ENCODE measurements at places on chromosomes 13 and 19. TPM values are rescaled to one million over a fixed set of nuclear protein-coding genes. Genes with fewer than 3 reads are reported as not detected.

Gene ATP8B3
- 8.4 TPM for total RNA-seq

DNA sequence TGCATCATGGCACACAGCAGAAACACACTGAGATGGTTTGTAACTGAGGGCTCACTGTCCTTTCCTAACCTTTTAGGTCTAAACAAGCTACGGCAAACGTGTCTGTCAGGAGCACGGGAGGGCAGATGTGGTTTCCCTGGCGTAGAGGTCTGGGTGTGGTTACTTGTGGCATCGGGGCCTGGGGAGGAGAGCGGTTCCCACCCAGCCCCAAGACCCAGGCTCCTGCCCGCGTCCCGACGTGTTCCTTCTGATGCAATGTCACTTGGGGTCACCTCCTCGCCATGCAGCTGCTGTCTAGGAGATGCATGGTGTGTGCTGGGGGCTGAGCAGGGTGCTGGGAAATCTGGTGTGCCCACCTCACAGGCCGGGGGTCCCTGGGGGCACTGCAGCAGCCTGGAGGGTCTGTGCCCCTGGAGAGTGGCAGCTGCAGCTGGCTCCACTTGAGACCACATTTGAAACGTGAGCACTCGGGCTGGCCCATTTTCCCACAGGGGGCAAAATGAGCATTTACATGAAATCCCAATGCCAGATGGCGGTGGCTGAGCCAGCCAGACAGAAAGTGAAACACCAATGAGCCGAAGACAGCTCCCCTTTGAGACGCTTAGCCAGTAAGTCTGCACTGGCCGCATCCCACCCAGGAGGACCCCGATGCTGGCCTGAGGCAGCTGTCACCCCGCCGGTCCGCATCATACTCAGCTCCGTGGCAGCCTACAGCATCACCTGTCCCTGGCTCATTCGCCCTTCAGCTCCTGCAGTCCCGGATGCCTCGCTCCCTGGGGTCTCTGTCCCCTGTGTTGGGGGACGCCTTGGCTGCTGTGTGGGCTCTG lies 22.3 kb upstream of the MYDGF start:
- H3K4me3 ChIP-seq, result no peak overlapping the region
- no peak for DNase-seq
- H3K36me3 ChIP-seq, result peaks cover 28% of the 10 kb centered on the region
- H3K27ac ChIP-seq, result no peak overlapping the region
- no peaks in the 10 kb centered on the region for H3K4me1 ChIP-seq

DNA sequence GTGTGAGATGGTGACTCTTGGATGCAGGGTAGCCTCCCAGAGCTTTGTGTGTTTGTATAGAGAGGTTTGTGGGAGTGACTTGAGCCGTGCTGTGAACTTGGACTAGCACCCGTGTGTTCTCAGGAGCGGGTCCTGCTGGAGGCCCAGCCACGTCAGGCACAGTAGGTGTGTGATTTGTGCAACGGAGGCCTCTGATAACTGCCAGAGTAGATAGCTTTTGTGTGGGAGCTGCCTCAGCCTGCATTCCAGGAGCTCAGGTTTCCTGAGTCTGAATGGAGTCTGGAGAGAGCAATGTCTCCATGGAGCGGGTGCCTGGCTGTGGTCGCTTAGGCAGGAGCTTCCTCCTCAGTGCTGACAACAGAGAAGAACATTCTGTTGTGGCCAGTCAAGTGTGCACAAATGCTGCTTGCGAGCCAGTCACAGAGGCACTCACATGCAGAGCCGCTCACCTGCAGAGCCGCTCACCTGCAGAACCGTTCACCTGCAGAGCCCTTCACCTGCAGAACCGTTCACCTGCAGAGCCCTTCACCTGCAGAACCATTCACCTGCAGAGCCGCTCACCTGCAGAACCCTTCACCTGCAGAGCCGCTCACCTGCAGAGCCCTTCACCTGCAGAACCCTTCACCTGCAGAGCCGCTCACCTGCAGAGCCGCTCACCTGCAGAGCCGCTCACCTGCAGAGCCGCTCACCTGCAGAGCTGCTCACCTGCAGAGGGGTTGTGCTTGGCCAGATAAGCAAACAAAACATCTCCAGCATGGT lies 32.6 kb downstream of the TFDP1 start:
- peaks cover 7% of the 10 kb centered on the region for H3K36me3 ChIP-seq
- H3K27me3 ChIP-seq, result no peaks in the 10 kb centered on the region
- H3K4me3 ChIP-seq, result no peak overlapping the region

Gene SYNGR4
- total RNA-seq, result 0.25 TPM

DNA sequence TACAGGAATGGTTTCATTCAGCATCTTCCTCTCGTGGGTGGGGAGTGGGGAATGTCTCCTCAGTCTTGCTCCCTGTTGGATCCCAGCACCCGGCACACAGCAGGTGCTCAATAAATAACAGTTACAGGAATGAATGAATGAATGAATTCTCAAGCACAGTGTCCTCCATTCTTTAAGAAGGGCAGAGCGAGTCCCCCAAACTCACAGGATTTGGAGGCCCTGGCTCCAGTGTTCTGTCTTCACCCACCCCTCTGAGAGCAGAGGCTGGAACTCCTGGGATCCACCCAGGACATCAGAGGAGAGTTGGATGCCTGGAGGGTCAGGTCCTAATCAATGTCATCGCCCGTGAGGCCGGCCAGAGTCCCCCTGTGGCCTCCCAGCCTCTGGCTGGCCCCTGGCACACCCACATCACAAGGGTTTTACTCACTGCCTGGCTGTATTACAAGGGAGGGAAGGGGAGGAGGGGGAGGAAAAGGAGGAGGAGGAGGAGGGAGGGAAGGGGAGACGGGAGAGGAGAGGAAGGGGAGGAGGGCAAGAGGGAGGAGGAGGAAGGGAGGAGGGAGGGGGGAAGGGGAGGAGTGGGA lies 8.7 kb upstream of the CREB3L3 start:
- peaks cover 10% of the 10 kb centered on the region for H3K27me3 ChIP-seq
- no peak for DNase-seq
- no peaks in the 10 kb centered on the region for H3K36me3 ChIP-seq
- no peak overlapping the region for H3K27ac ChIP-seq
- peaks cover 8% of the 10 kb centered on the region for H3K4me1 ChIP-seq

DNA sequence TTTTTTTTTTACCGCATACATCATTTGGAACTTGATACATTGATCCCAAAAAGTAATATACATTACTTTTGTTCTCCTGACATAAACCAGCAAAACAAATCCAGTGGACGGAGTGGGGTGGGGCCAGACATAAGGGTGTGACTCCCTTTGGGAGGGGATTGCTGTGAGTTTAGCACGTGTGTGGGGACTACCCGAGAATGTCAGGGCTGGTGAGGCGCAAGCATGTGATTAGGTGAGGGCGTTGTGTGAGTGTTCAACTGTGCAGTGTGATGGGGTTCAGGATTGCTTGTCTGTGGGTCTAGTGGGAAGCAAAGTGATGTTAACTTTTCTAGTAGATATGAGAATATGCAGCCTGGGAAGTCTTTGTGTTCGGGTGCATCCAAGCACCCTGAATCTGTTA lies 468.0 kb downstream of the TSHZ3 start:
- H3K36me3 ChIP-seq, result no peaks in the 10 kb centered on the region
- H3K4me3 ChIP-seq, result no peak overlapping the region
- no peak overlapping the region for H3K27ac ChIP-seq

GRCh38 chr19:18761531-18762110 lies 29.5 kb downstream of the COMP start:
- no peaks in the 10 kb centered on the region for H3K27me3 ChIP-seq
- H3K27ac ChIP-seq, result no peak overlapping the region
- DNase-seq, result no peak

Measured in activated CD4-positive, alpha-beta T cell treated with anti-CD3 and anti-CD28 coated beads for 36 hours (primary cell).